Cardiac septum (tissue), 1 donor: ENCODE measurements at places on chromosomes 11 and 22. TPM values are rescaled to one million over a fixed set of nuclear protein-coding genes. Genes with fewer than 3 reads are reported as not detected.

SLC25A17 gene
- 4.5 TPM for total RNA-seq

MPPED1 gene
- not detected for total RNA-seq

MMP13 gene
- not detected for total RNA-seq

PDGFD gene
- total RNA-seq, result 19.6 TPM

CCDC81 gene
- total RNA-seq, result 0.59 TPM

LINC01488 gene
- total RNA-seq, result 0.19 TPM

GRAMD1B gene
- total RNA-seq, result 15.3 TPM

HIC2 gene
- 1.9 TPM for total RNA-seq

PLEKHA7 gene
- total RNA-seq, result 77.1 TPM

GRCh38 chr11:90171359-90171758 is 36.9 kb downstream of the NAALAD2 start:
- DNase-seq, result no peak

GRCh38 chr22:47396105-47396504 is 633.7 kb downstream of the TBC1D22A start:
- DNase-seq, result no peak

DNA sequence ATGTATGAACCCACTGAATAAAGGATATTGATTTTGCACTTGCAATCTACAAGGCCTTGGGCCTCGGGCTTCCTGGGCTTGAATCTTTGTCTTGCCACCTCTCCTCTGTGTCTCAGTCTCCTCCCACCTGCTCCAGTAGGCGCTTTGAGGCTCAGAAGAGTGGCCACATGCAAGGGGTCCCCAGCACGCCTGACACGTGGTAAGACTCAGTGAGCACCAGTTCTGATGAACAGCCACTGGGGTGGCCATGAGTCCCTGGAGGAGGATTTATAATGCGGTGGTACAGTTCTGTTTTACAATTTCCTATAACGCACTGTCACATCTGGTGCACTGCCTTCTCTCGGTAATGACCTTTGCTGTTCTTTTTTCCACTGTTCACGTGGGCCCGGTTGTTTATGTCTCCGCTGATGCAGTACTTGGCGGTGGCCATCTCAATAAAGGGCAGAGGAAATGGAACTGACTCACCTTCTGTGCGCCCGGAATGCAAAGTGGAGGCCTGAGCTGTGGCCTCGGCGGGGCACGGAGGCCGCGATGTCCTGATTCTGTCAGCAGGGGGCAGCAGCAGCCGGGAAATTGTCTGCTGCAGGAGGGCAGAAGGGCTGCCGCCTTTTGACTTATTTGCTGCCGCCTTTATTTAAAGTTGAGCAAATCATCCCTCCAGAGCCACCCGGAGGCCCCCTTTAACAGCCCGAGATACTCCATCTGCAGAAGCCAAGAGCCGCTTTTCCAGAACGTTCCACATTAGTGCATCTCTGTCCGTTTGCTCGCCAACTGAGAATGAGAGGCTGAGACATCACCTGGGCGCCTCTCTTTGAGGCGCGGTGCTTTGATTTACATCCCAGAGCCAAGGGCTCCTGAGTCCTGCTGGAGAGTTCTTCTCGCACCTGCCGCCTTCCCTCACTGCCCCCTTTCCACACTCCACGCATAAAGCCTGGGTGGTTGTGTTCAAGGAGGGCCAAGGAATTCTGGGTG is 6.0 kb upstream of the IFT27 start:
- peak; percentile 92 for DNase-seq

DNA sequence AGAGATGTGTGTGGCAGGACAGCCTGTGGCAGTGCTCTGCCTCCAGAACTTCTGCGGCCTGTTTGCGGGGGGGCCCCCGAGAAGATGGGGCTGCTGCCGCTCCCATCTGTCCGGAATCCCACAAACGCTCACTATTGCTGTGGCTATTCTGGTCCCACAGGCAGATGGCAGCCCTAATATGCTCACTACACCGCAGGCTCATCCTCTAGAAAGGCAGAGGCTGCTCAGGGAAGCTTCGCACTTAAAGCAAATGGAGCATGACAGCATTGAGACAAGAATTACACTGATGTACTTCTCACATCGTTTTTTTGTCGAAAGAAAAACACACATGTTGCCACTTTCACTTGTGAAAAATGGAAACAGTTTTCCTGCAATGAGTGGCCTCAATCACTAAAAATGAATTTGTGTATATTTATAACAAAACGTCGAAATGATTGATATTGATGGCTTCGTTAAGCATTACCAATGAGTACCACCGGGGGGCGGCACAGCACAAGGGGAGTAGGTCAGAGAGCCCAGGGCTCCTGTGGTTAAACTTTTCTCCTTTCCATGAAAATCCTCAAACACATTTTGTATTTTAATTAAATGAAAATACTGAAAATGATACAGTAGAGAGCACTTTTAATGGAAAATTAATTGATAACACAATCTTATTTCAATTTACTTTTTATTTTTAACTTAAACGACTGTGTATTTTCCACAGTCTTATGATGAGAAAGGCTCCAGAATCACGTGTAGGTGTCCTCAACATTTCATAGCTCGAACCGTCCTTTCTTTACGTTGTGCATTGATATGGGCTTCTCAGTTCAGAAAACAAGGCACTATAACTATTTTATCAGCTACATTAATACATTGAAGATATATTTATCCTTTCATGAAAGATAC is 69.1 kb downstream of the CTTN start:
- DNase-seq, result peak; percentile 69

DNA sequence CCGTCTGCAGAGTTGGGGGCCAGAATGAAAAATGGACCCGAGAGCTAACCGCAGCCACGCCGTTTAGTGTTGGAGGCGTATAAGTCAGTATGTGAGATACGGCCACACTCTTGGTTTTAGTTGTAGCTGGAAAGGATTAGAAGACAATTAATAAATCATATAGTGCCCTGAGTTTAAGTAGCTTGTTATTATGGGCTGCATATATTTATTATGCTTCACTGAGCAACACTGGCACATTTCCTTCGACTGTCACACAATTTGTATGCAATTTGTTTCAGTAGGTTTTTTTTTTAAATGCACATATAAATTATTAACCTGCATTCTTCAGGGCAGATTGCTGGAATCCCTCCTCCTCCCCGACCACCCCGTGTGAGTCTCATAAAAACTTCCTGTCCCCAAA is 56.9 kb downstream of the PKNOX2 start:
- DNase-seq, result no peak

DNA sequence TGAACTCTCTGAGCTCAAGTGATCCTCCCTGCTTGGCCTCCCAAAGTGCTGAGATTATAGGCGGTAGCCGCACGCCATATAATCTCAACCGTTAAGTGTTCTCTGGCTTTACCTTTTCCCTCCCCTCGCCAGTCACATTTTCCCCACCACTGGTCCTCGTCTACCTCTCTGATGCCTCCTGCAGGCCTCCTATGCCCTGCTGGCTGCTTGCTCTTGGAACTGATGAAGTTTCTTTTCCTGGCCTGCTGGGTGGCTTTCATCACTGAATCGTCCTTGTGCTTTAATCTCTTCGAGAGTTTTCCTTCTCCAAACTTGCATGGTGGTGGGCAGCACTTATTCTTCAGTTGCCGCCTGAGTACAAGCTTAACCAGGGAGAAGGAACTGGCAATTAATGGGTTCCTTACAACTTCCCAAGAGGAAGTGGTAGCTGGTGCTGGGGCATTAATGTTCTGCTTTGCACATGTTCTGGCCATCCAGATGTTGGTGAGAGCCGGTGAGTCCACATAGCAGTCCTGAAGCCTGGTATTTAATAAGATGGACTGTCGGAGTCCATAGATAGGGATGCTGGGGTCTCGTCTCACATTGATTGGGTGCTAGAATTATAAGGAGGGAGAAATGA is 1.3 kb downstream of the C22orf31 start:
- DNase-seq, result no peak

- no peak for DNase-seq
Measured at GRCh38 chr11:61176446-61176845, 15.2 kb upstream of the VPS37C start.

DNA sequence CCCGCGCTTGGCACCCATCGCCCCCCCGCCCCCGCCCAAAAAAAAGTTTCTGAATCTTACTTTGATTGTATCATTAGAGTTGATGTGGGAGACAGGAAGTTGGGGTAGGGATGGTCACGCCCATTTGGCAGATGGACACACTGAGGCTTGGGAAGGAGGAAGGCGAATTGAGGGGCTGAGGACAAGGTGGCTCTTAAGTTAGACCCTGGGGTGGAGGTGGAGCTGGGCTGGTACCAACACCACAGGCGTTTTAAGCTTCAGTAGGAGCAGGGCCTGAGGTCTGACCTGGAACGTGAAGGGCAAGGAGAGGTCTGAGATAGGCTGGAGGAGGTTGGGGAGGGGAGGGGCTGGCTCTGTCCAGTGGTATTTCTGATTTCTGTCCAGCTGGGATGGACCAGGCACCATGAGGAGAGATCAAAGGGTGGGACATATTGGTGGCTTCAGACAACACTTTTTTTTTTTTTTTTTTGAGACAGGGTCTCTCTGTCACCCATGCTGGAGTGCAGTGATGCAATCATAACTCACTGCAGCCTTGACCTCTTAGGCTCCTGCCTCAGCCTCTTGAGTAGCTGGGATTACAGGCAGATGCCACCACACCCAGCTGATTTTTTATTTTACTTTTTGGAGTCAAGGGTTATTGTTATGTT is 799 bp upstream of the CDC42BPG start:
- DNase-seq, result no peak

DNA sequence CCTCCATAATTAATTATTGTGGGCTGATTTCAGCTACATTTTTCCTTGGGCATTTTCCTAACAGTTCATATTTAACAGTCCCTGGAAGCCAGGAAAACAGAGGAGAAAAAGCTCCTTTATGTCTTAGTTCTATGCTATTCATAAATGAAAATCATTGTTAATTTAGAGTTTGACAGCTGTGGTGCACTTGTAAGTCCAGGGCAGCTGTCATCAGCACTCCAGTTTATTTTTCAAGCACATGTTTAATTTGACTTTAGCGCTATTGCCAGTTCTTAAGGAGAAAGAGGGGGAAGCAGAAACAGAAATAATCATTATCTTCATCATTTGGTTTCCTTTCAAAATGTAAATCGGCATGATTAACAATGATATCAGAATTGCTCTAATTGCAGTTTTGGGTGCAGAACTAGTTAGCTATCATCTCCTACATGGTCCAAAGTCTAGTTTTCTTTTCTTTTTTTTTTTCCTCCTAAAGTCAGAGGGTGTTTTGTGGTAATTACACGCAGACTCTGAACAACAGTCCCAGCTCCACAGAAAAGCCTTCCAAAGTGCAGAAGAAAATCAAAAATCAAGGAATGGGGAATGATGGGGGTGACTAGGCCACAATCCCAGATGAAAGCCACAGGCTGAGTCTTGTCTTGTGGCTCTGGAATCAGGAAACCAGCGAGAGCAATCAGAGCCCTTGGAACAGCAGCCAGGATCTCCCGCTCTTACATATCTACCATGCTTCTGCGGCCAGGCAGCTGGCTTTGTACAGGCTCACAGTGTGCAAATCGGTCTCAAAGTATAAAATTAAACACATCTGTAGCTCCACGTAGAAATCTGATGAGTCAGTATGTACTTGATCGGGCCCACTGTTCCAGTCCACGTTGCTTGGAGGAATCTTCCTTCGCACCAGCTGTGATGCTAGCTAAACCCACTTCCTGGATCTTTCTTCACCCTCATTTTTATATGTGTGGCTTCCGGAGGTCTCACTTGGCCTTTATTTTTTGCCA is 91.9 kb downstream of the SPON1 start:
- DNase-seq, result no peak

DNA sequence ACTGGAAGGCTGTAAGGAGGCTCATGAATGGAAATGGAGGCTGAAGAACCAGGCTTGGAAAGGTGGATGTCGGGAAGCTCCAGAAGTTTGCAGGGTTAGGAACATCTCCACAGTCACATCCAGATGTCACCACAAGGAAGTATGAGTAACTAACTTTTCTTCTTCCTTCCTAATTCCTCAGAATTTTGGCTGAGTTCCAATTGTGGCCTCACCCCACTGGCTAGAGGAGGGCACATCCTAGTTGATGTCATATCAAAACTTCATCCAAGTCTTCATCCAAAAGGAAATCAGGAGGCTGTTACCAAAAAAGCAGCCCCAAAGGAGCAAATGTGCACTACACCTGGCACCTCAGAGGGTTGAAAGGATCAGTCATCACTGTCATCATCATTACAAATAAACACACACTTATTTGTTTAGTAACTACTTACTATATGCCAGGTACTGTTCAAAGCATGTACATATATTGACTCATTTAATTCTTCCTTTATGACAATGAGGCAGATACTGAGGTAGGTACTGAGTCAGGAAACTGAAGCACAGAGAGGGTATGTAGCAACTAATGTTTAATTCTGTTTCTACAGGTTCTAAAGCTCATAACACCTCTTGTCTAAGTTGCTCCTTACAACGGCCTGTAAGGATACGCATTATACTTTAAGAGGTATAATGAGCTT is 7.3 kb upstream of the PTPN5 start:
- DNase-seq, result no peak

- DNase-seq, result peak; percentile 85
Measured at GRCh38 chr22:36252754-36253522, at the start of gene APOL1. Gene APOL1 (plus strand): TSS chr22:36253133. CDS start chr22:36254956, 1,823 bp downstream.

DNA sequence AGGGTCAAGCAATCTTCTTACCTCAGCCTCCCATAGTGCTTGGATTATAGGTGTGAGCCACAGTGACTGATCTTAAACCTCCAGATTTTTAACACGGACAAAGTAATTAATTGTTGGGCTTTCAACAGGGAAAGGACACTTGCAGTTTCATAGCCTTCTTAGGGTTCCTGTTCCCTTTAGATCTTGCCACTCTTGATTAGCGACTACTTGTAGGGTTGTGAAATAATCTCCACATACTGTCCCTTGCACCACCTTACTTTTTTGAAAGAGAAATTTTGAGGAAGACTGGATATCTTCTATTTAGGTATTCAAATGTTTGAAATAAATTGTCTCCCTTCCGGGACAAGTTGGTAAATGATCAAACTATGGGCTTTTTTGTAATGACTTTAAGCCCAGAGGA is 7.6 kb downstream of the MS4A4E start:
- no peak for DNase-seq

GRCh38 chr11:93784145-93784934 is at the start of gene MED17:
Gene MED17 (plus strand): TSS chr11:93784282. CDS start chr11:93784514, 232 bp downstream.
- peak; percentile 97 for DNase-seq

GRCh38 chr22:39135092-39135896 is 17.2 kb downstream of the CBX7 start:
- no peak for DNase-seq

- DNase-seq, result no peak
Measured at GRCh38 chr22:24144056-24144777, 37.1 kb upstream of the SUSD2 start.

- DNase-seq, result no peak
Measured at GRCh38 chr22:41834005-41834944, 1.4 kb downstream of the SREBF2 start.

- no peak for DNase-seq
Measured at GRCh38 chr22:37669586-37669985, 5.8 kb upstream of the LGALS1 start.

DNA sequence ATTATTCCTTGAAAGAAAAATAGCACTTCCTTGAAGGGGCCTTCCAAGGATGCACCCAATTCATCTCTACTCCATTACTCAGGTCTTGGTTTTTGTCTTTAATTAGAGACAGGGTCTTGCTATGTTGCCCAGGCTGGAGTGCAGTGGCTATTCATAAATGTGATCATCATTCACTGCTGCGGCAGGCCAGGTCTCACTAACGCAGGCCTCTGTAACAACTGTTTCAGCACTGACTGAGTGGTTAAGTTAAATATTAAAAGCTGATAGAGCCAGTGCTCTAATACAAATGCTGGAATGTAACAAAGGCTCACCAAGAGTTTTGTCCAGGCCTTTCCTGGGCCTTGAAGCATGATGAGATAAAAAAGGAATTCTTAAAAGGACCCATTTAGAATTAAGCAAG is 61.4 kb upstream of the GNAZ start:
- DNase-seq, result no peak

- DNase-seq, result no peak
Measured at GRCh38 chr22:17724678-17725499, 49.4 kb downstream of the BID start.
